ENCODE measurements at places on chromosomes 5 and 9.
A peak's percentile ranks its signal among the peaks of the same experiment; 100 is the strongest.

GRCh38 chr5:17748201-17748600 is 113.9 kb downstream of the TAF11L14 start:
- no peak for DNase-seq

- no peak for DNase-seq
These were observed 276.5 kb downstream of the SLIT3 start for GRCh38 chr5:169024421-169024820.

- no peak for DNase-seq
These were observed 27.4 kb upstream of the GCNT1 start for GRCh38 chr9:76431601-76432000.

GRCh38 chr5:150758203-150758530 is 650 bp downstream of the DCTN4 start:
- DNase-seq, result peak; percentile 21

- no peak for DNase-seq
These were observed 950 bp upstream of the FNBP1 start for GRCh38 chr9:130043654-130044623.

DNA sequence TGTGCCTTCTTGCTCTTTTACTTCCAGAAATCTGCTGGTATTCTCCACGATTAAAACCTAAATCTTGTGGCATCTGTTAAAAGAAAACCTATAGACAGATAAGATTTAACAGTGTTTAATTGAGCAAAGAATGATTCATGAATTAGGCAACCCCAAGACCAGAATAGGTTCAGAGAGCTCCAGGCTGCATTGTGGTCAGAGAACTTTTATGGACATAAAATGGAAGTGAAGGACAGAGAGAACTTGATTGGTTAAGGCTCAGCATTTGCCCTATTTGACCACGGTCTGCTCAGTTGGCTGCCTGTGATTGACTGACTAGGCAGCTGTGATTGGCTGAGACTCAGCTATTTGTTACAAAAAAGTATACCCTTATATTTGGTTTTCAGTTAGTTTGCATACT is 10.4 kb upstream of the SLC36A2 start:
- no peak for DNase-seq

DNA sequence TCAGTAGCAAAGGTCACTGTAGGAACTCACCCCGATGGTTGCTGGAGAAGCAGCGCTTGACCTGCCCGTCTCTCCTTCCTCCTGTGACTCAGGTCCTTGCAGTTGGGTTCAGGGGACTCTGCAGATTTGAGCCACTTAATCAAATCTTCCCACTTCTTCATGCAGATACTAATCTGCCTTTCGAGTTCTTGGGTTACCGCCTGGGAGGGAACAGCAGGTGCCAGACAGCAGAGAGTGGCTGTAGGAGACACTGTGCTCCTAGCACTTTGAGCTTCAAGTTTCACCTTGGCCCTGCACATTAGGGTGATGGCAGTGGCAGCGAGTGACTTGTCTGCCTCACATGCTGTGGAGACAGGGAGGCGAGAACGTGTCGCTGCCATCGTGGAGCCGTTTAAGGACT is 478.3 kb downstream of the PSAT1 start:
- no peak for DNase-seq

DNA sequence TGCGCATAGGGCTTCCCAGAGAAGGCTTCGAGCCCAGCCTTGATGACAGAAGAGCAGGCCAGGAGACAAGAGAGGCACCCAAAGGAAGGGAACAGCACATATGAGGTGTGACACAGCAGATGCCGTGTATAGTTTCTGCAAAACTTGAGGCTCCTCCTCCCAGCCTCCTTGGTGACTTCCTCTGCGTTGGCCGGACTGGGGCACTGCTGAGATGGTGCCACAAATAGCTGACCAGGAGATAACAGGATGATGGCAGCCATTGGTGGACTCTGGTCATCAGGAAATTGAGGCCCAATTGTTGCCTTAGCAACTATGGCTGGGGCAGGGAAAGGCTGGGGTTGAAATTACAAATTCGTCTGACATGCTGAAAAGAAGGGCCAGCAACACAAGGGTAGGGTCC is 4.8 kb upstream of the ZNF79 start:
- no peak for DNase-seq

DNA sequence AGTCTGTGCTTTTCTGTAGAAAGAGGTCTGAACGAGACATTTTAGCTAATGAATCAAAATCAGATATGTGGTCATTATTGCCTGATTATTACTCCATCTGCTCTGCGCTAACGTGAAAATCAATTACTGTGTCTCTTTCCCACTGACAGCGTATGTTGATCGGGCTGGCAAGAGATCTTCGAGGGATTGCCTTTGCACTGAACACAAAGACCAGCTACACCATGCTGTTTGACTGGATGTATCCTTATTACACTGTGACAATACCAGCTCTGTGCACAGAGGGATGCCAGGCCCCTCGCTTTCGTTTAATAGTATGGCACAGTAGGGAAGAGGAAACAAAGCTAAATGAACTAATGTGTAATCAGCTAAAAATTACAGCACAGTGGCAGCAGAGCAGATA is 103.7 kb upstream of the TLX3 start:
- DNase-seq, result no peak

All from activated naive CD4-positive, alpha-beta T cell treated with Interleukin-2 at 50 U/mL for 16 hours (primary cell).